PC-9 (cell line): ENCODE measurements at places on chromosomes 6 and 20. TPM values are rescaled to one million over a fixed set of nuclear protein-coding genes. Genes with fewer than 3 reads are reported as not detected.
A peak's percentile ranks its signal among the peaks of the same experiment; 100 is the strongest.

GRCh38 chr6:52536424-52536916, 40.4 kb downstream of the TRAM2 start:
- no peak overlapping the region for H3K27ac ChIP-seq
- H3K27me3 ChIP-seq = no peaks in the 10 kb centered on the region
- H3K36me3 ChIP-seq = no peaks in the 10 kb centered on the region
- DNase-seq = no peak
- no peak overlapping the region for H3K4me3 ChIP-seq

DNA sequence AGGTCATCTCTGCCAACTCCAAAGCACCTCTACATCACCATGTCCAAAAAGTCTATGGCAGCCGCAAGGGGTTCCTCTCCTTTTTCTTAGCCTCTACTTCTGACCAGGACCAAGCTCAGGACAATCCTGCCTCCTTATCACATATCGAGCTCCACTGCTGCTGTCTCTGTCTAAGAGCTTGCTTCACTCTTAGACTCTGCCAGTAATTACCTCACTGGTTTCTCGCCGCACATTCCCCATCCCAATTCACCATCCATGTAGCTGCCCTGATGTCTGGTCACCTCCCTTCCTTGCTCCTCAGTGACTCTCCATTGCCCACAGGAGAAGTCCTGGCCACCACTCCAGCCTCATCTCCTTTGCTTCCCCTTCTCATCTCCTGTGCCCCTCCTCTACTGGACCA, 24.1 kb upstream of the PI16 start:
- H3K4me1 ChIP-seq = peaks cover 49% of the 10 kb centered on the region
- DNase-seq = no peak
- no peaks in the 10 kb centered on the region for H3K36me3 ChIP-seq

DNA sequence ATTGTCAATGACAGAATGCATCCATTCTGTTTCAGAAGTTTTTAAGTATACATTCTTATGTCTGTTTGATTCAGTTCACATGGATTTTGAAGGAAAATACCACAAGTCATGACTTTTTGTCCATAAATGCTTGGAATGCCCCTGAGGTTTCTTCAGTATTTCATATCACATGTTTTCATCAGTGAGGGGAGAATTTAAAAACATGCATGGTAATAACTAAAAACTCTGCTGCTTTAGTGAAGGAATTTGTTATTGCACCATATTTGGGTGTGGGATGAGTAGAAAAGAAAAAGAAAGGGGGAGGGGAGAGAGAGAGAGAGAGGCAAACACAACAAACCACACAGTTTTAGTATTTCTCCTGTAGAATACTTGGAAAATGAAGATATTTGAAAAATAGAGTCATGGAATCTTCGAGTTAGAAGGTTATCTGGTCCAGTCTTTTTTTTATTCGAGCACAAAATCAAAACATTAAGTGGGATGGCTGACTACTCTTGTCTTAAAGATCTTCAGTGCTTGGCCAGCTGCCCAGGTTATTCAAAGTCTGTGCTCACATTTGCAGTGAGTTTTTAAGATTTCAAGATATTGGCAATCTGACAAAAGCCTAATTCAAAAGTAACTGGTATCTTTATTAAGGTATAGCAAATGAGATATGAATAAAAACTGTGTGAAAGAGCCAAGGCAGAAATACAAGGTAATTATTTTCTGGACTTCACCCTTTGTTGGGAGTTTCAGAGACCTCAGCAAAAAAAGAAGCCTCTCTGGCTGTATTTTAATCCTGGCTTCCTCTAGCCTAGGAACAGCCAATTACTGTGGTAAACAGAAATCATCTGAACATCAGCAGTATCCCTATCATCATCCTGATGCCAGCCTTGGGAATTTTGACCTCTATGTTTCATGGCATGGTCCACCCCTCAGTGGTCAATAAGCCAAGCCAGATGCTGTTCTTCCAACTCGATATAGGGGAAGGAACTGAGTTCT, 687.9 kb upstream of the CITED2 start:
- peak; percentile 51 for DNase-seq
- H3K4me3 ChIP-seq = peak overlapping the region; percentile 4; the same call in 1 of the 2 replicates
- H3K27ac ChIP-seq = peak overlapping the region; percentile 66
- no peaks in the 10 kb centered on the region for H3K27me3 ChIP-seq
- no peaks in the 10 kb centered on the region for H3K36me3 ChIP-seq

GRCh38 chr20:54429364-54429763, 46.0 kb upstream of the DOK5 start:
- H3K4me3 ChIP-seq = no peak overlapping the region
- H3K36me3 ChIP-seq = no peaks in the 10 kb centered on the region
- no peaks in the 10 kb centered on the region for H3K4me1 ChIP-seq

GRCh38 chr6:138428944-138429598, 25.0 kb downstream of the HEBP2 start:
- H3K36me3 ChIP-seq = no peaks in the 10 kb centered on the region
- peak; percentile 55 for DNase-seq
- no peak overlapping the region for H3K4me3 ChIP-seq
- no peak overlapping the region for H3K27ac ChIP-seq
- H3K27me3 ChIP-seq = no peaks in the 10 kb centered on the region

GRCh38 chr20:46276531-46276930, 31.8 kb downstream of the CDH22 start:
- H3K4me1 ChIP-seq = no peaks in the 10 kb centered on the region
- no peak overlapping the region for H3K4me3 ChIP-seq
- H3K36me3 ChIP-seq = no peaks in the 10 kb centered on the region
- no peak overlapping the region for H3K27ac ChIP-seq

DNA sequence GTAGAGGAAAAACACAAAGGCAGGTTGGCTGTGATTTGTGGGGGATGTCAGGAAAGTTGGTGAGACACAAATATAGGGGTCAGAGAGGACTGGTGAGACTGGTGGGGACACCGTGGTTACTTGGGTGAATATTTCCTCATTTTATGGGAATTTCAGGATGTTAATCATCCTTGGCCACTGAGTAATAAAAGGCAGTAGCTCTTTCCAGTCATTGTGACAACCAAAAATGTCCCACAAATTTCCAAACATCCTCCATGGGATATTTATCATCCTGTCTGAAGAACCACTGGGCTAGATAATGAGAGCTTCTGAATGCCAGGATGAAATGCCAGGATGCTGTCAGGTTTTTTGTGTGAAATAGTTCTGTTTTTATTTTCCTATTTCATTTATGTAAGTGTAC, 374.1 kb downstream of the CD109 start:
- DNase-seq = no peak
- no peaks in the 10 kb centered on the region for H3K36me3 ChIP-seq
- H3K4me3 ChIP-seq = no peak overlapping the region
- H3K27me3 ChIP-seq = no peaks in the 10 kb centered on the region
- H3K27ac ChIP-seq = no peak overlapping the region

DNA sequence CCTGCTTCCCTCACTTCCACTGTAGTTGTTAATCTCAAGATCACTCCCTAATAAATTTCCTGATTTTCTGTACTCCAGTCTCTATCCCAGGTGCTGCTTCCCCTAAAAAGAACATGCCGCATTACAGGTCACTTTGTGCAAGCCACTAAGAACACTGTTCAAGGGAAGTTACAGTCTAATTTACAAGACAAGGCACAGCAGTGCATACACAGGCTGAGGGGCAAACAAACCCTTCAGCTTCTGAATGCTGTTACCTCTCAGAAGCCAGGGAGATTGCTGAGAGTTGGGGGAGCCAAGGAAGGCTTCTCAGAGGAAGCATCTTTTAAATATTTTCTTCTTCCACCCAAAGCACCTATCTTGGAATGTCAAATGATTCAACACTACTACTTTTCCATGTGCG, 445.3 kb upstream of the FLRT3 start:
- no peaks in the 10 kb centered on the region for H3K4me1 ChIP-seq
- no peak overlapping the region for H3K4me3 ChIP-seq
- H3K27me3 ChIP-seq = no peaks in the 10 kb centered on the region

- H3K4me3 ChIP-seq = no peak overlapping the region
- no peak for DNase-seq
- no peaks in the 10 kb centered on the region for H3K27me3 ChIP-seq
- H3K36me3 ChIP-seq = no peaks in the 10 kb centered on the region
Observed at GRCh38 chr20:53660078-53660909, 66.7 kb upstream of the ZNF217 start.

DNA sequence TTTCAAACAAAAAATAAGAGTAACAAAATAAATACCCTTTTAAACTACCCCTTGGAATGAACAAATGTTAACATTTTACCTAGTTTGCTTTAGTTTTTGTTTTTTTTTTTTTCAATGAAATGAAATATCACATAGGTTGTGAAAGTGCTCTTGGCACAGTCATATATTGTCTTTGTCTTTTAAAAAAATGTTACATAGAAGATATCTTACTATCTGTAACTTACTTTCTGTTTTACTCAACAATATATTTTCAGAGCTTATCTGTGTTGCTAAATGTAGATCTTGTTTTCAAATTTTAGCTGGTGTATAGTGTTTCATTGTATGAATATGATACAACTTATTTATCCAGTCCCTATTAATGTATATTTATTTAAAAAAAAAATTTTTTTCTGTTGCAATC, 8.6 kb downstream of the CEP57L1 start:
- H3K27me3 ChIP-seq = no peaks in the 10 kb centered on the region
- H3K4me1 ChIP-seq = no peaks in the 10 kb centered on the region
- H3K4me3 ChIP-seq = no peak overlapping the region
- no peak for DNase-seq
- H3K27ac ChIP-seq = no peak overlapping the region
- no peaks in the 10 kb centered on the region for H3K36me3 ChIP-seq

DNA sequence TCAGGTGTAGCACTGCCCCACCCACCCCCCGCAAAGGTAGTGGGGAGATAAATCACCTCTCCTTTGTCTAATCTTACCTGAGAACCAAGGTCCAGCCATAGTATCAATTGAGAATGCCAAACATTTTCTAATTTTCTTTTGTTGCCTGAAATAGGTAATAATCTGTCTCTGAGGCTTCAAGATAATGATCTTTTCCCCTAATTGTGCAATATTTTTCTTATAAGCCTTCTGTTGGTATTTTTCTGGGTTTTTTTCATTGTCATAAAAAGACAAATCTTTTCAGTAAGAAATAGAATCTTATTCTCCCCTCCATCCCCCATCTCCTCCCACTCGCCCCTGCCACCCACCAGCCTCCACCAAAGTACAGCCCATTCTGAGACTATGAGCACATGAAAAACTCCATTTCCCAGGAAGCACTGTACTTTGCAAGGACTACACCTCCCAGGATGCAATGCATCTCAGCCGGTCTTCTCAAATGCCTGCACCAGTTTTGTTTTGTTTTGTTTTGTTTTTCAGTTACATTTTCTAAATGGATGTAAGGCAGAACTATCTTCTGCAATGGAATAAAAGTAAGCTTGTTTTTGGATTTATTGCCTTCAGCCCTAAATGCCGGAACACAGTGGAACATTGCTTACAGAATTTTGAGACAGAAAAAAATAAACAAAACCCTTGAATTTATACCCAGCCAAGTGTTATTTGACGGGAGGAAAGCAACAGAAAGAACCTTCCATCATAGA, 268.0 kb downstream of the TFAP2A start:
- no peaks in the 10 kb centered on the region for H3K27me3 ChIP-seq
- H3K4me3 ChIP-seq = peak overlapping the region; percentile 50; the same call in 1 of the 2 replicates
- peaks cover 11% of the 10 kb centered on the region for H3K4me1 ChIP-seq
- DNase-seq = peak; percentile 20

GRCh38 chr6:70413992-70414494, 735 bp downstream of the FAM135A start:
- H3K27ac ChIP-seq = no peak overlapping the region
- no peaks in the 10 kb centered on the region for H3K27me3 ChIP-seq
- H3K36me3 ChIP-seq = no peaks in the 10 kb centered on the region
- DNase-seq = no peak

DNA sequence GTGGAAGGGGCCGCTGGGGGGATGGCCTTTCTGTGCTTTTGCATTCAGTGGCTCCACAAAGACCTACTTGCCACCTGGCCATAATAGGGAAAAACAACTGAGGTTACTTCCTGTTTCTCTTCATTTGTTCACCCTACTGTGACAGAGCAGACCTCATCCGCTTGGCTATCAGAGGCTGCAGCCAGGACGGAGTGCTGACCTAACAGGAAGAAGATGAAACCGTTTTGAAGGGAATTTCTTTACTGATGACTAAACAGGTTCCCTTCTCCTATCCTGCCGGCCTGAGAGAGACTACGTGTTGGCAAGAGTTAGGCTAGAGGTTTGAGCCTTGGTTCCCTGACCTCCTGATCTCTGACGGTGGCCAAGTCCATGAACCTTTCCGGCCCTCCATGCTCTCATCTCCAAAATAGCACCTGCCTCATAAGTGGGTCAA, 21.3 kb downstream of the PRR18 start:
- H3K27me3 ChIP-seq = peaks cover 36% of the 10 kb centered on the region
- H3K27ac ChIP-seq = no peak overlapping the region
- DNase-seq = no peak

DNA sequence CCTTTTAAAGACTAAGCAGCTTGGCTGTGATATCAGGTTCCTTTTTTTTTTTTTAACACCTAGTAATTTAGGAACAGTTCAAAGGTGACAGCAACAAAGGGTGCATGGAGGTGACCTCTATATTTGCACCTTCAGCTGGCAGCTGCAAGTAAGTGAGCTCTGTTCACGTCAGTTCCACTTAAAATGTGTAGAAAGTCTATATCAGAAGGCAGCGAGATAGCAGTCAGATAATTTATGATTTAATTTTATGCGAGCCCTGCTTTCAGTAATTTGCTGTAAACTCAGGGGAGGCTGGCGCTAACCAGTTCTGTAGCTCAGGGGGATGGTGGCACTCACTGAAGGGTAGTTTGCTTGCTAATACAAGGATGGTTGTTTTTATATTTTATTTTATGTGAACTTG, 602.8 kb upstream of the MMS22L start:
- H3K4me3 ChIP-seq = no peak overlapping the region
- H3K4me1 ChIP-seq = no peaks in the 10 kb centered on the region
- H3K27ac ChIP-seq = no peak overlapping the region

Gene SLC22A16
- not detected in 2 replicates for total RNA-seq

Gene BNIP5
- total RNA-seq = not detected in 2 replicates

Gene PKIB
- total RNA-seq = 4.8 and 7.0 TPM in 2 replicates

Gene SAPCD1
- total RNA-seq = 11.1 and 16.9 TPM in 2 replicates

Gene RNF114
- total RNA-seq = 92.5 and 125 TPM in 2 replicates

Gene FAM229B
- total RNA-seq = 12.3 and 16.3 TPM in 2 replicates
